ENCODE measurements at places on chromosomes 3 and 15.

DNA sequence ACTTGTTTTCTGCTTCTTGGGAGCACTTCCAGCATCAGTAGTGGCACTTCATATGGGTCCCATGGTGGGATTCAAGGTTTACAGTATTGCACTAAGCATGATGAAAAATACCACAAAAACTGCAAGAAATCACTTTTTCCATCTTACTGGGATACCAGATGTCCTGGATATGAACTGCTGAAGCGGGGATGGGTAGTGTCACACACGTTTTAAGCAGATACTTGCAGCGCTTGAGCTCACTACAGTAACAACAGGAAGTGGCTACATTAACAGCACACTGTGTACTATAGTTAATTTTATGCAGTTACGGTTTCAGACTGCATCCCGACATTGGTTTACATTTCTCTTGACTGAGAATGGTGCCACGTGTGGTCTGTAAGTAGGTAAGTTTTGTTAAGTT lies 3.5 kb upstream of the ISG20 start:
- DNase-seq = no peak

- DNase-seq = no peak
These were observed 5.1 kb downstream of the MAGEL2 start for GRCh38 chr15:23642413-23643044.

DNA sequence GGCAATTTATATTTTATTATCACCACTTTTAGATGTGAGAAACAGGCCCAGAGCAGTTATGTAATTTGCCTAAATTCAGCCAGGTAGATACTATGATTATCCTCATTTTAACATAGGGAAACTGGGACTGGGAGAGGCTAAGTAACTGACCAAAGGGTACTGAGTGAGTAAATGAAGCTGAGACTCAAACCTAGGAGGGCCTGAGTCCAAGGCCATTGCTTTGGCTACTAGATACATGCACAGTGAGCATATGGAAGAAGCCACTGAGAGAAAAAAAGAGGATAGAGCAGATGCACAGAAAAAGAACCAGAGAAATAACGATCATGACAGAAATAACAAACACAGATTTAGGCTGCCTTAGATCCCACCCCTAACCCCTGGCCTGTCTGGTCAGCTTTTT lies 33.6 kb downstream of the USF3 start:
- DNase-seq = no peak

DNA sequence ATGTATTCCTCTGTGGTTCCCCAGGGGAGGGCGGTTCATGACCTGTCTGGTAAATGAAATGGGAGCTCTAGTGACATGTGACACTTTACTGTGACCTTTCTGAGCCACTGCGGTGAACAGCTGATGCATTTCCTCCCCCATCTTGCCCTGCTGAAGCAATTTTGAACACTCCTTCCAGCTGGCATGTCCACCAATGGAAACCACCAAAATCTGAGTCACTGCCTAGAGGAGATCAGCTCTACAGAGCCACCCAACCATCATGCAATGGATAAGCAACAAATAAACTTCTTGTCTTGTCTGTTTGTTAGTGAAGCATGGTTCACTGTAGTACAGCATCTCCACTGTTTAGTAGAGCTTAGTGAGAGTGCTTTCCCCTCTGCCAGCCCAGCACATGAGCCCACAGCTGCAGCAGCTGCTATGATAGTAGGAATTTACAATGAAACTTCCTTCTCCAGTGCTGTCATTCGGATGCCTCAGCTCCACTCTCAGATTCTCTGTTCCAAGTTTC lies 479.4 kb downstream of the NTRK3 start:
- DNase-seq = no peak

- DNase-seq = no peak
These were observed 180.1 kb downstream of the RORA start for GRCh38 chr15:61049028-61049427.

GRCh38 chr3:15794303-15794771 lies 3.4 kb downstream of the ANKRD28 start:
- no peak for DNase-seq

- no peak for DNase-seq
These were observed 263.8 kb downstream of the ZBBX start for GRCh38 chr3:167116120-167116922.

GRCh38 chr3:9810433-9810770 lies 340 bp downstream of the TTLL3 start:
- DNase-seq = no peak

DNA sequence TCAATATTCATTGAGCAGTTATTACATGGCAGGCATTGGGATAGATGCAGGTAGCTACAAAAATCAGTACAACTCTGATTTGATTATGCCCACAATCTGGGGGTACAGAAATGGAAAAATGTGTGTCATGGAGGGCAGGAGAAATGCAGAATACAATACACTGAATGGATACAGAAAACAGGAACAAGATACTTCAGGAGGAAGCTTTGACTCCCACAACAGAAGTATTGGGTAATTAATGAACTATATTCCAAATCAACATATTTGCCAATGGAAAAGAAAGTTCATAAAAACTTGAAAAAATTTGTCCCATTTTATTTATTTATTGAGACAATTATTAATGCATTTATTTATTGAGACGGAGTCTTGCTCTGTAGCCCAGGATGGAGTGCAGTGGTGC lies 207.0 kb downstream of the SUCLG2 start:
- no peak for DNase-seq

DNA sequence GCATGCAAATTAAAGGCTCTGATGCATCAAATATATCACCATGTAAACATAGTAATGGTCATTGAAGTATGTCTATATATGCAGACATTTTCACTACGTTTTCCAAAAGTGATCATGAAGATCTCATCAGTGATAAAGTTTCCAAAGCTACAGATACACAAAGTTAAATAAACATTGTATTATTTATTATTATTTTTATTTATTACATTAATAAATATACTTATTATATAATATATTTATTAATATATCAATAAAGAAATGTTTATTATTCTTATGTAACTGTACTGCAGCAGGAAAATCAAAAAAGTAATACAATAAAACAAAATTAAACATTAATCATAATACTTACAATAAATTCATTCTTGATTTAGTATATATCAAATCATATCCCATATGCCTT lies 791.2 kb downstream of the GBE1 start:
- no peak for DNase-seq

DNA sequence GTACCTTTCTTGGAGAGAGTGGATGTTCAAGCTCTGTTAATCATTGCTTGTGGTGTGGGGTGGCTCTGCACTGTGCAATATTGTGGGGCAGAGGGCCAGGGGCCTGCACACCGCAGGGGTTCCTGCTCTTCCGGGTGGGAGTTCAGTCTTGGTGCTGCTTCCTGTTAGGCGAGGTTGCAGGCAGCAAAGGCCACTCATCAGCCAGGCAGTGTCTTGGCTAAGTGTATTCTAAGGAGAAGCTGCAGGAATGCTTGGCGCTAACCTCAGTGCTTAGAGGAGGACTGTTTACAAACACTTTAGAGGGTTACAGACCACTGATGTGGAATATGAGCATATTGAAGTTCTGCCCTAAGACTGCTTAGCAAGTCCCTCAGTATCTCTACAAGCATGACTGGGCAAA lies 81.7 kb downstream of the CEP63 start:
- no peak for DNase-seq

GRCh38 chr3:187319699-187320302 lies 28.3 kb upstream of the MASP1 start:
- peak; percentile 5 for DNase-seq

GRCh38 chr3:153658136-153658535 lies 463.1 kb upstream of the ARHGEF26 start:
- DNase-seq = no peak

- no peak for DNase-seq
These were observed 263.5 kb upstream of the CFAP20DC start for GRCh38 chr3:59313365-59313764.

DNA sequence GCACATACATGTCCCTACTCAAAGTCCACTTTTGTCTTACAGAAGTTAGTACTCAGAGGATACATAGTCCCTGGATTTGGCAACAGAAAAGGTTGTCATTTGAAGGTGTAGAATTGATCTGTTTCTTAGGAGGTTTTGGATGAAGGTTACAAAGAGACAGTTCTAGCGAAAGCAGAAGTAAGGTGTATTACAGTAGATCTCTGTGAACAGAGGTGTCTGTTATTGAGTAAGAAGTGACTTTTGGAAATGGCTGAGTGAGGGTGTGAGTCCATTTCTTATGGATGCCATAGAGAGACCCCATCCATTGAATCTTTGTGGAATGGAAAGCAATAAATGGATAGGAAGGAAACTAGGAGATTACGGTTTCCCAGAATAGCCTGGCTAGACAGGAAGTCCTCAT lies 5.6 kb downstream of the ZNF662 start:
- DNase-seq = no peak

DNA sequence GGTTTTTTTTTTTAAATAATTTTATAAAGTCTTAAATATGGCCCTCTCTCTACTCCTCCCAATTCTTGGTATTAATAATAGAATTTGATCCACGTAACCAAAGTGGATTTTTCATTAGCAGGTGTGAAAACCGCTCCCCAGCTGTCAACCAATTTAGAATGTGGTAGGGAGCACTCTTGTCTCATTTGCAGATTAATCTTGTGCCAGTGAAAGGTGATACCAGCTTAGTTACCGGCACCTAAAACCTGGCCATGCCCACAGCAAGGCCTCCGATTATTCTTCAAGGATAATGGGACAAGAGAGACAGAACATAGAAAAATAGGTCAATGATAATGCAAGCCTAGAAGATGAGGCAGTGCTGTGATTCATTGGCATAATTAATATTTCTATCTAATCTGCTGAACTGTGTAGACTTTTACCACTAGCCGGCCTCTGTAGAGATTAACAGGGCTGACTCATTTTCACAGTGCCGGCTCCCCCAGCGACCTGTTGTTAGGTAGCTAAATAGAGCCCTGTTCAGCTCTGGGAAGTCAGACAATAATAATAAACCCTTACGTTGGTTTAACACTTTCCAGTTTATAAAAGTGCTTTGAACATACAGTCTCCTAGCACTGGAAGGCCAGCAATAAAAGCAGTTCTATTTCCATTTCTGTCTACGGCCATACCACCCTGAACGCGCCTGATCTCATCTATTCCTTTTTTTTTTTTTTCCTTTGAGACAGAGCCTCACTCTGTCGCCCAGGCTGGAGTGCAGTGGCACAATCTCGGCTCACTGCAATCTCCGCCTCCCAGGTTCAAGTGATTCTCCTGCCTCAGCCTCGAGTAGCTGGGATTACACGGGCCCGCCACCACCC lies 102.9 kb downstream of the SHQ1 start:
- no peak for DNase-seq

DNA sequence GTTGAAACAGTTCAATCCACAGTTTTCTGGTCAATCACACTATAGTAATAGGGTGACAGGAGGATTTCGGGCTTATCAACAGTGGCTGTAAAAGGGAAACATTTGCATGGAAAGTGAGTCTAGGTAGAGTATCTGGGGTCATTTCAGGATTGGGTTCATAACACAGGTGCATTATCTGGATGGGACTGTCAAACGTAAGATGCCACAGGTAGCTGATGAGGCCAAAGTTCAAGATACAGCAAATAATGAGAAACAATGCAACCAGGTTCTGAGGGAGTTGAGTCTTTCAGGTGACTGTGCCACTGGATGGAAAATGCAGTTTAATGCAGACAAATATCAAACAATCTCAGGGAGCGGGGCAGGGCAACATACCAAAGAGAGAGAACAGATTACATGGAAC lies 62.2 kb downstream of the WDR76 start:
- no peak for DNase-seq

DNA sequence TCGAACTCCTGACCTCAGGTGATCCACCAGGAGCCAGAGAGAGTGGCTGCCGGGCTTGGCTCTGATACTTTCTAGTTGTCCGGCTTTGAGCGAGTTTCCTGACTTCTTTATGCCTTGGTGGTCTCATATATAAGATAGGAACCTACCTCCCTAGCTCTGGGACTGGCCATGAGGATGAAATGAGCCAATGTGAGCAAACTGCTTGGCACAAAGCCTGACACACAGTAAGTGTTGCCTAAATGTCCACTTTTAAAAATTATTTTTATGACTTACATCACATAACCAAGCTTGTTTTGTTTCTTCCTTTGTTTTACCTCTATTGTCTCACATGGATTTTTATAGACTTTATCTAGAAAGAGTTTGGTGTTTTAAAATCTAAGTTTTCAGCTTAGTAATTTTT lies 42.1 kb upstream of the CCDC174 start:
- no peak for DNase-seq

GRCh38 chr3:143825513-143825912 lies 22.8 kb downstream of the SLC9A9 start:
- DNase-seq = no peak

- DNase-seq = no peak
These were observed 45.5 kb downstream of the ISG20 start for GRCh38 chr15:88684345-88684744.

GRCh38 chr15:66108483-66109265 lies 144.9 kb downstream of the MEGF11 start:
- no peak for DNase-seq

DNA sequence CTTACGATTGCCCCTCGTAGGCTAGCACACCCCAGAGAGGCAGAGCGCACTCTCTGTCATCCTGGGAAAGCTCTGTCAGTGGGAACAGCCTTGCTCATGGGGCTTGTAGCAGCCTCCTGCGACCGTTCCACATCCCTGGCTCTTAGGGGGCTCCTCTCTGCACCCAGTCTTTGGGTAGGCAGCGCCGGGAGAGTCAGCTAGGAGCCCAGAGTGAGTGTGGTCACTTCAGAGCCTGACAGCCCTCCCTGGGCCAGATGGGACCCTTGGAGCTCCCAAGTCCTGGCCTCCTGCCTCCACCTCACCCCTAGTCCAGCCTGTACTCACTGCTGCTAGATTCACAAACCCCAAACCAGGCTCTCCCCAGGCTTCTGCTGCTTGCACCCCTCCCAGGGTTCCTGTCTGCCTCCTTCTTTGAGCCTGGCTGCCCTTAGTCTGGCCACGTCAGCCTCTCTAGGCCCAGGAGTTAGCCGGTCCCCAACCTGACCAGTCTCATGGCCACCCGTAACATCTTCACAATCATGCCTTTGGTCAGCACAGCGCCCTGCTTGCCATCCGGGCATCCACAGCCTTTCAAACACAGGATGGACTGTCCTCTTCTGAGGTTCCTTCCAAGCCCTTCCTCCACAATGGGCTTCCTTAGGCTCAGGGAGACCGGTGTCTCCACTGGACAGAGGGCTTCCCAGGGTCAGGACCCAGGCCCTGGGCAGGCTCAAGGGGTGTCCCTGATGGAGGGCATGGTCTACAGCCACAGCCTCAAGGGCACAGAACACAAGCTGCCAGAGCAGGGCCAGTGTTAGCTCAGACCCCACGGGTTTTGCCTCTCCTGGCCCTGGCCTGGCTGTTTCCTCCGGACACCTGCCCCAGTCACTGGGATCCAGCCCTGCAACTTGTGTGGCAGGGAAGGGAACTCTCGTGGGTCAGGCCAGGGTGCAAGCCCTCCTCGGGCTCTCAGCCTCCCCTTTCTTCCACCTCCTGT lies 4.6 kb downstream of the ACSBG1 start:
- DNase-seq = no peak

DNA sequence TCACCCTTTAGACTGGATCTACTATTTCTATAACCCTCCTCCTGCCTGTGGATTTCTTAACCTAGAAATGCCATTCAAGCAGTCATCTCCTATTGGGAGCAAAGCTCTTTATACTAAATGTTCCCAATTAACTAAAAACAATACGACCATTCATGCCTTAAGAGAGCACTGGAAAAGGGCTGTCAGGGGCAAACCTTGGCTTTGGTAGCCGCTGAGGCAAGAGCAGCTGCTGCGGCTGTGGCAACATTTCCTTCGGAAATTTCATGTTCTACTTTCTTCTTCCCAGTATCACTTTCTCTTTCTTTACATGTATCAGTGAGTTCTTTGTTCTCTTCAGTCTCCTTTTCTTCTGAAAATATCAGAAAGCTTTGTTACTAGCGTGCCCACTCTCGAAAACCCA lies 56.3 kb upstream of the CSPG5 start:
- DNase-seq = no peak
